Adrenal gland (tissue), 19 donors: ENCODE measurements at places on chromosomes 5 and 9. TPM values are rescaled to one million over a fixed set of nuclear protein-coding genes. Genes with fewer than 3 reads are reported as not detected.
A peak's percentile ranks its signal among the peaks of the same experiment; 100 is the strongest.

GRCh38 chr9:2758162-2758897 lies 41.0 kb downstream of the KCNV2 start:
- H3K4me1 ChIP-seq, result no peaks in the 10 kb centered on the region
- H3K36me3 ChIP-seq, result no peaks in the 10 kb centered on the region
- H3K27me3 ChIP-seq, result no peaks in the 10 kb centered on the region

DNA sequence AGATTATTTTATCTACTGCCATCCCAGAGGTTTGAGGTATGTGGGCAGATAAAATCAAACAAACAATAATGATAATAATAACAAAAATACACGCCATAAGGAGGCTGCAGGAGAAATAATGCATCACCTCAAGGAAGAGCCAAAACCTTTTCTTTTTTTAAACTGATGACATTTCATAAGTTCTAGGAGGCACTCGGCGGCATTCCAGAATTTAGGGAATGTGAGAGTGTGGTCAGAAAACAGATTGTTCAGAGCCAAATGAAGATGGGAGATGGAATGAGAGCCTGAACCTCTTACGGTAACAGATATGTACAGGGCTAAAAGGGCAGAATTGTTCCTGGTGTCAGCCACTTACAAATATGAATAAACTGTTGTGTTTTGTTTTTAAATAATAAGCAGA lies 615.0 kb upstream of the CHD1 start:
- no peaks in the 10 kb centered on the region for H3K4me1 ChIP-seq
- DNase-seq, result no peak
- H3K36me3 ChIP-seq, result no peaks in the 10 kb centered on the region
- no peak overlapping the region for H3K4me3 ChIP-seq

- no peaks in the 10 kb centered on the region for H3K4me1 ChIP-seq
- no peak overlapping the region for H3K27ac ChIP-seq
- no peaks in the 10 kb centered on the region for H3K36me3 ChIP-seq
- DNase-seq, result no peak
- H3K4me3 ChIP-seq, result no peak overlapping the region
Observed at GRCh38 chr9:105503881-105504280, 54.0 kb upstream of the FKTN start.

DNA sequence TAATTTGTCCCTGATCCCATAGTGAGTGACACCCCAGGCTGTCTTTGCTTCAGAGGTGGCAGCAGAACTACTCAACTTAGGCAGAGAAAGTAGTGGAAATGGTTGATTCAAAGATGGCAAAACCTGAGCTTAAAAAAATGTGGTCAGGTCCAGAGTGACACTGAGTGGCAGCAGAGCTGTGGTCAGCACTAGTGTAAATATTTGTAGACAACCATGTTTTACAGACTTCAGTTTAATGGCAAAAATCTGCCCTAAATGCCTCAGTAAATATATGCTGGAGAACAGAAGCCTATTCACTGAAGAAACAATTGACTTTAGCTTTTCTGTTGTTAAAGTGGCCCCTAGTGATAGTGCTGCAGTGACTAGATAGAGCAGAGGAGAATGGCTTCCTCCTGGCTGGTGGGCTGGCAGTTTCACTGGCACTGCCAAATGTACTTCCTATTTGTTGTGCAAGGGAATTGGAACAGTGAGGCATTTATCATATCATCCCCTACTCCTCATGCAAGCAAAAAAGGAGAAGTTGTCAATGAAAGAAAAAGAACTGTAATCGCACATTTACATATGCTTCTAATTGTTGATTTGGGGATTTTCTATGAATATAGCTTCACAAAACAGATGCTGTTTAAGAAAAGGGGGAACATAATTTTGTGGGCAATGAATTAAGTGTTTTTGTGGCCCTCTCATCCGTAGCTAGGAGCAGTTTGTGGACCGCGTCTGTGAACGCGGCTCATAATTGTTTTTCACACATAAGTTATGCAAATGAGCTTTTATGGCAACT lies 12.0 kb downstream of the PBX3 start:
- peak overlapping the region; percentile 38 for H3K27ac ChIP-seq
- H3K36me3 ChIP-seq, result no peaks in the 10 kb centered on the region
- H3K4me1 ChIP-seq, result peaks cover 96% of the 10 kb centered on the region
- peak overlapping the region; percentile 37 for H3K4me3 ChIP-seq

CSNK1G3 gene
- total RNA-seq, result 27.8 TPM
